ENCODE measurements at places on chromosomes 4 and X. TPM values are rescaled to one million over a fixed set of nuclear protein-coding genes. Genes with fewer than 3 reads are reported as not detected.
A peak's percentile ranks its signal among the peaks of the same experiment; 100 is the strongest.

GRCh38 chr4:158856852-158857251, 88.0 kb downstream of the FNIP2 start:
- DNase-seq: peak; percentile 53

Gene VCX2
- not detected for polyA plus RNA-seq

Gene CXCL5
- polyA plus RNA-seq: not detected

Gene SPANXB1
- not detected for polyA plus RNA-seq

- DNase-seq: no peak
Measured at GRCh38 chrX:17040711-17041110, 94.3 kb downstream of the REPS2 start.

GRCh38 chr4:54731552-54731951, 73.8 kb downstream of the KIT start:
- no peak for DNase-seq

DNA sequence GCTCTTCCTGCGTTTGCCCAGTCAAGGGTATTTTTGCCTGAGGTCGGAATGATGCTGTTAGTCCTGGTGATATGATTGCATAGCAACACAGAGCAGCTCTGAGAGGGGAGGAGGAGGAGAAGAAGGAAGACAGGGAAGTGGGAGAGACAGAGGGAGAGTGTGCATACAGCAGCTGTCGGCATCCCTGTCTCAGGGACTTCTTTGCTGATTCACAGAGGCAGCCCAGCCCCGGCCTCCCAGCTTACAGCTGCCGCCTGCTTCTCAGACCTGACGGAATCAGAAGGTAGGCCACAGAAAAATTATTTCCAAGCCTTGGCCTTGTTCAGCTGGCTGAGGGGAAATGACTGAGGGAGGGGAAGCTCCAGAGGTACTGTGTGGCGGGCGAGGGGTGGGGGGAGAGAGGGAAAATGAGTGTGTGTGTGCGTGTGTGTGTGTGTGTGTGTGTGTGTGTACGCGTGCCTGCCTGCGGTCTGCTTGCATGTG, 319 bp downstream of the DRP2 start:
- no peak for DNase-seq

DNA sequence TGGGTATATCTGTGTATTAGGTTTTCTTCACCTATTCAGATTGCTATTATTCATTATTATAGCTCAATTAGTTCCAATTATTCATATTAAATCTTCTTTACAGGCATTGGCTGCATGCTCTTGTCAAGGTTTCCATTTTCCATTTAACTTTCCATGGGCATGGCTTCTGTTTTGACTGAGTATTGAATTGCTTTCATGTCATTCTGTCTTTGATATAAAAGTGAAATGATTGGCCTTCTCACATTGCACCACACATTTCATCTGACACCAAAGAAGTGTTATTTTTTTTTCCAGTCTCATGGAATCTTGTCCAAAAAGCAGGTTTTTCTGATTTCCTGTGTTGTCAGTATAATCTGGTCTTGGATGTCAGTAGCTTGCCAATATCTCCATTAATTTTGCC, 1244.3 kb downstream of the RAPGEF2 start:
- no peak for DNase-seq

DNA sequence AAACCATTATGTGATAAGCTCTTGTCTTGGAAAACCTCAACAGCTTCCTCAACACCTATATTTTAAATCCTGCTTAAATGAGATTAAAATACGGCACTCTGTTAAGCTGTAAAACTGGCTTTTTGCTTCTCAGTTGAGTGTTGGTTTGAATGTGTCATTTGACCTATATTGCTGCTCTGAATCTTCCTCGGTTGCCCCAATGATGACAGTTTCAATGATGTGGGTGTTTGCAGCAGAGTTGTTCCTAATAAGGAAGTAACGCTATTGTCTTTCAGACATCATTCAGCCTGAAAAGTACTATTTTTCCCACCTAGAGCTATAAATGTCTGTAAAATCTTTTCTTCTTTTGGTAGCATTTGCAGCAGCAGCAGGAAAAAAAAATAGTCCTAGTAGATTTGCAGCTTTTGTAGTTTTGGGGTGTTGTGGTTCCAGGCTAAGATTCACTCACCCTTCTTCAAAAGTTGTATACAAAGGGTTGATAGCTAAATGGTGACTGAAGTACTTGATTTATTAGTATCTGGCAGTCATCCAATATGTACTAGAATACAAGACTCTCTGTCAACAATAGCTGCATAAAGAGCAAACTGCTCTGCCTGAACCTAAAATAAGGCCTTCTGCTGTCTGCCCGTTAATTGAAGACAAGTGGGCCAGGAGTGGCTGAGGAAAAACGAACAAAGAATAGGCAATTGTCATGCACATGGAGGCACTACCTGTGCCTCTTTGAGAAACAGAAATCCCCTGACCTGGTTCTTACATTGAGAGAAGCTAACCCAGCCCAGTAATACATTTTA, 333.1 kb downstream of the IL1RAPL1 start:
- peak; percentile 4 for DNase-seq

Gene EGF
- 7.1 TPM for polyA plus RNA-seq

Gene CFAP47
- polyA plus RNA-seq: not detected

DNA sequence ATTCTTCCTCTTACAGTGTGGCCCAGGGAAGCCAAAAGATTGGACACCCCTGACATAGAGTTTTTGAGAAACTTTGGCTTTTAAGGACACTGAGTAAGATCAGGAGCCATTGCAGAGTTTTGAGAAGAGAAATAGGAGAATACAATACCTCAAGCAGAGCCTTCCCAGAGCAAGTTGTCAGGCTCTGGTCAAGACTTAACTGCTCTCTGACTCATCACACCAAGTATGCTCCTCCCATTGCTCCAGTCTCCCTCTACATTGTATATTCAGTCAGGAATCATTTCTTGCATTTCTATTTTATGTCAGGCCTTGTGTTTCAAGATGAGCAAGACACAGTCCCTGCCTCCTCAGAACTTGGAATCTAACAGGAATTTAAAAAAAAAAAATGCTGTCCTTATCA, 176.4 kb upstream of the FMR1 start:
- DNase-seq: no peak

GRCh38 chrX:39969099-39969818, 128.5 kb downstream of the BCOR start:
- DNase-seq: no peak

- no peak for DNase-seq
Measured at GRCh38 chr4:168888715-168889215, 121.3 kb downstream of the CBR4 start.

GRCh38 chrX:99271641-99272040, 1138.4 kb downstream of the PCDH19 start:
- no peak for DNase-seq

DNA sequence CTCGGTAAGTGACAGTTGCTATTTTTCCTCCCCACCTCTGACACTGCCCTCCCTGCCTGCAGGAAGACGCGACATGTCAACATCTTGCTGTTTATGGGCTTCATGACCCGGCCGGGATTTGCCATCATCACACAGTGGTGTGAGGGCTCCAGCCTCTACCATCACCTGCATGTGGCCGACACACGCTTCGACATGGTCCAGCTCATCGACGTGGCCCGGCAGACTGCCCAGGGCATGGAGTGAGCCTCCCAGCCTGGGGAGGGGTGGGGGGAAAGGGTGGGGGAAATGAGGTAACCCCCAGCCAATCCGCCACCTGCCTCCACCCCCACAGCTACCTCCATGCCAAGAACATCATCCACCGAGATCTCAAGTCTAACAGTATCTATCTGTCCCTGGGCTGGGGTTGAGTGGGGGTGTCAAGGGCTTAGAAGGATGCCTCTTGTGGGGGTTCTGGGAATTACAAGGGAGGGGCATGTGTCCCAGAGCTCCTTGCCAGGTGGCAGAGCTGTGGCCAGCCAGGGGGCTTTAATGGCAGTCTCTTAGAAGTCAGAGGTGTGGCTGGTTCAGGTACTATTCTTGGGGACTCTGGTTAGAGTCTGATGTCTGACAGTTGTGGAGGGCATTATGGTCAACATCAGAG, 7.8 kb downstream of the ARAF start:
- DNase-seq: no peak

Gene UFSP2
- polyA plus RNA-seq: 55.3 TPM

GRCh38 chr4:150072471-150072870, 5.8 kb upstream of the DCLK2 start:
- DNase-seq: no peak

Gene MID2
- 7.6 TPM for polyA plus RNA-seq

- DNase-seq: no peak
Measured at GRCh38 chr4:3441501-3442459, at the start of gene HGFAC. Gene HGFAC, plus strand, starts transcription at chr4:3441968. Its CDS starts 34 bp downstream, at chr4:3442002.

- no peak for DNase-seq
Measured at GRCh38 chrX:78759081-78759480, 11.6 kb downstream of the LPAR4 start.

Gene LRIT3
- polyA plus RNA-seq: 0.21 TPM

Gene ZGRF1
- polyA plus RNA-seq: 16.0 TPM

Data from muscle of back (tissue), 13 donors.